ENCODE measurements at places on chromosomes 16 and 17.
A peak's percentile ranks its signal among the peaks of the same experiment; 100 is the strongest.

- DNase-seq, result peak; percentile 29
These were observed 25.6 kb upstream of the CDRT4 start for GRCh38 chr17:15492791-15493692.

DNA sequence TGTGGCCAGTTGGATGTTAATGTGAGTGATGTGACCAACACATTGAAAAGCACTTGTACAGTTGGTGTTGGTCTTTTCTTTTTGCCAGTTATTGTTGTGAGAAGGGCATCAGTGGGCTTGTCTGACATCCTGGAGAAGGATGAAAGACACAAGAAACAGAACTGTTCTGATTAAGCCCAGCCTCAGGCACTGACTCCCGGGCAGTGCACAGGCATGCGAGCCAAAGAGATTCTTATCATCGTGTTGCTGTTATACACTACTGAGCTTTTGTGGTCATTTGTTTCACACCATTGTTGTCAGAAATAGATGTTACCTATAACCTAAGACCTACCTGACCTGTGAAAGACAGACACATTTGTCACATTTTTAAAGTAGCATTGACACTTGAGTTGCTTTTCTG, 236.8 kb upstream of the CA10 start:
- no peak for DNase-seq

DNA sequence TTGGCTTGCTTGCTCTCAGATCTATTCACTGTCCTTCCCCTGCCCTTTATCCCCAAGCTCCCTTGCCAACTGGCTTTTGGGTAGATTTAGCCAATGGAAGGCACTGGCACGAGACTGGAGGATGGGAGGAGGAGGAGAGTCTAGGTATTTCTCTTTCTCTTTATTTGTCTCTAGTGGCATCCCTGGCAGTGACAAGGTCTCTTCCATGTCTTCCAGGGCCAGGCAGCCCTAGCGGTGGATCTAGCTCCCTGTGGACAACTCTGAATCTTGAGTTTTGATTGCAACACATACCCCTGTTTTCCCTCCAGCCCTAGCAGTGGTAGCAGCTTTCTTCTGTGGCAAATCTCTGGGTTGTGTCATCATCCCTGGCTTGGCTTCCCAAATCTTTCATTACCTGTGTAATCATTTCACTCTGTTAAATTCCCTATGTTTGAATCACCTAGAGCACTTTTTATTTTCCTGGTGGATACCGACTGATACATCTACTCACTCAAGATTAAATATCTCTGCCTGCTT, 171.1 kb upstream of the IRX6 start:
- no peak for DNase-seq

GRCh38 chr16:79037521-79038373, 562.8 kb downstream of the MAF start:
- DNase-seq, result peak; percentile 47

DNA sequence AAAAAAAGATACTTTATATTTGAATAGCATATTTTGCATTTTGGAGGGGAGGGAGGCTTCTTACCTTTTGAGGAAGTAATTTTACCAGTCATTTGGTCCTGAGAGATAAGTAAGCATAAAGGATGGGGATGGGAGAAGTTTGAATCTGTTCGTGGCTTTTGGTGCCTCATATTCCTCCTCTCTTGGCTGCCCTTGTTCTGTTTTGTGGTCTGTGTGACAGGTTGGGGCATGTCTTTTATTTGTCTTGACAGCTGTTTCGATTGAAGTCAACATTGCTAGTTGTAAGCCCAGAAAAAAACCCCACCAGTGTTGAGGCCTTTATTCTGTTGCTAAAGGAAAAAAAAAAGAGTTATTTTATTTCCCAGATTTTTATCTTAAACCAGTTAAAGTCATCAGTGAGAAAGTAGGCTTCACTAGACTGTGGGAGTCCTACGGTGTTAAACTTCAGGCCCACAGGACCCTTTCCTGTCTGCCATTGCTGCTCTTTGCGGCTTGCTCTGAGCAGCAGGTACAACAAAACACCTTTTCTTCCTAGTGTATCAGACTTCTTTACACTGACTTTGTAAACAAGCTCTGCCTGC, 11.4 kb downstream of the SLC7A6 start:
- DNase-seq, result no peak
